ENCODE measurements at places on chromosomes 4 and X. TPM values are rescaled to one million over a fixed set of nuclear protein-coding genes. Genes with fewer than 3 reads are reported as not detected.

- DNase-seq = no peak
- H3K4me1 ChIP-seq = peaks cover 11% of the 10 kb centered on the region
These were observed 25.7 kb upstream of the BCORL1 start for GRCh38 chrX:129956765-129957164.

Gene MEPE
- total RNA-seq = not detected

Gene TBC1D9
- 36.4 TPM for total RNA-seq

Gene FAM9B
- not detected for total RNA-seq

Measured in progenitor cell of endocrine pancreas (in vitro differentiated cells).